ENCODE measurements at places on chromosomes 6 and 20.

- DNase-seq = no peak
Observed at GRCh38 chr6:2919886-2920285, 16.8 kb upstream of the SERPINB9 start.

DNA sequence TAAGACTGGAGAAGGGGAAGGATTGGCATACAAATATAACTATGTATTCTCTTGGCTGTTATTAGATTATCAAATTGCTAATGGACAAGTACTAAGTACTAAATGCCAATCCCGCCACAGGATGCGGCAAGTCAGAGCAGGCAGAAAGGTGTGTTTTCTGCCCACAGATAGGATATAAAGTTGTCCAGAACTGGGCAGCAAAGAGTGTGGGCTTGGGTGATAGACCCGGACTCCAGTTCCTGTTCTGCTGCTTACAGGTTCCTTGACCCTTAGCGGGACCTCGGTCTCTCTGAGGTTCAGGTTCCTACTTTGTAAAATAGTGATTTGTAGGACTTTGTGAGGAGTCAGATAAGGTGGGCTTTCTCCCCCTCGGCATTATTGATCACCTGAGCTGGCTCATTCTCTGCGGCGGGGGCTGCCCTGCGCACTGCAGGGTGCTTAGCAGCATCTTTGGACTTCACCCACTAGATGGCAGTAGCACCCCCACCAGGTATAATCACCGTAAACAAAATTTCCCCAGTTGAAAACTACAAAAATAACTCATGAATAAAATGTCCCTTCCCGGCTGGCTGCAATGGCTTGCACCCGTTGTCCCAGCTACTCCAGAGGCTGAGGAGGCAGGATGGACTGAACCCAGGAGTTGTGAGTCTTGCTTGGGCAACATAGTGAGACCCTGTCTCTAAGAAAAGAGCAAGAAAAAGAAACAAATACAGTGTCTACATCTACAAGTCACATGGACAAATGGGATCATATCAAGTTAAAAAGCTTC, 193.1 kb downstream of the DOK5 start:
- DNase-seq = no peak

DNA sequence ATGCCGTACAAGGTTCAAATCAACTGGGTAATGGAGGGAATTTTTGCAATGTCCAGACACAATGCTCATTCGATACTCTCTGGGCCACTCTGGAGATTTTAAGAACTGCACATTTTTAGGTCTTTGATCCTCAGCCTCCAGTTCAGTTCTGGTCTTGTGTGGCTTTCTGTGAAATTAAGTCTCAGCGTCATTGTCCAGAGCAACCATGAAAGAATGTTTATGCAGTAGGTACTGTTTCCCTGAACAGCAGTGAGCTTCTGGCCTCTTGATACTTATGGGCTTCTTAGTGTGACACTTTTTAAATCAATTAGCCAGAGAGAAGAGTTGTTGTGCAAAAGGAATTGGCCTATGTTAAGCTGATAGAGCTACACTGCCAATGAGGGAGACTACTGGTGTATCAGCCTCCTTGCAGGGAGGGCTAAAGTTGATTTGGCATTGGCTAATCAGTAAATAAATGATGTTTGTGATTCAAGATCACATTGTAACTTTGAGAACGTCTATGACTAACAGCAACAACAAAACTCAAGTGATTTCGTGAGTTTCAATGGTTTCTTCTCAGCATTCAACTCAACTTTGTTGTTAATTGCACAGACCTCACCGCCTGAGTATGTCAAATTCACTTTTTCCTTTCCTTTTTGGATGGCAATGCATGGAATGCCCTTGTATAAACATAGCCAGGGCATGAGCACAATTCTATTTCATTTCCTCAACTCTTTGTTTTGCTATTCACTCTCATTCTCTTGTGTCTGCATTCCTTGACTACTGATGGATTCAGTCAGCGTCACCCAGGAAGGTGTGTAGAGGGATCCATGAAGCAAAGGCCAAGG, 85.1 kb downstream of the GJA1 start:
- DNase-seq = peak; percentile 67

- no peak for DNase-seq
Observed at GRCh38 chr20:36541768-36542488, 609 bp downstream of the MYL9 start.

DNA sequence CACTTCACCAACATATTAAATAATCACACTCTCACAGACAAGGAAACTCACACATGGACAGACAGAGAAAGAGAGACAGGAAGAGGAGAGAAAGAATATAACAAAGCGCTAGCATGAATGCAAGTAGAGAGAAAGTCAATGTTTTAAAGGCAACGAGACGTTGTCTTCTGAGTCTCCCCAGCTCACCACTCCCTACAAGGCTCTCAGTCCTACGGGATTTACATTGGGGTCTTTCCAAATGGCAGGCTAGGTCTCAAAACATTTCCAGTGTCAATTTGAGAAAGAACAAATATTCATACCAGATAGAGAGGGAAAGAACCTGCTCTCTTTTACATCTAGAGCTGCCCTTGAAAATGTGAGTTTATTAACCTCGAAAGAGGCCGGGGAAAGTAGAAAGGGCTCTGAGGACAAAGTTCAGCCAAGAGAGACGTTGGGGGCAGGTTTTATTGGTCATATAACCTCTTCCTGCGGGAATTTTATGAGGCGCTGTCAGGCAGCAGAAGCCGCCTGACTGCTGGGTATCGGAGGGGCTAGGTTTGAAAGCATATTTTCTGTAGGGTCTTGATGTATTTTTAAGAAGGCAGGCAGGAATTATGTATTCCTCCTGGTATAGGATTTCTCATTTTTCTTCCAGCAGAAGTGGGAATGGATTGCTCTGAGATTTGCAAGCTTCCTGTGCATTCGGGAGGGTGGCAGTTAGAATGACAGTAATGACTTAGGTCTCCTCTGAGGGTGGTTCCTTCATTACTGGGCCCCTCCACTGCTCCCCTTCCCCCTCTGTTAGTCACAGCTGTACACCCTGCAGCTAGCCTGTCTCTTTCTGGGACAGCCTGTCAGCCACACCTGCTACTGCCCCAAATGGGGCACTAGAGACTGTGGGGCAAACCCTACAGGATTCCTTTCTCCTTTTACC, 34.4 kb upstream of the KIF16B start:
- no peak for DNase-seq

DNA sequence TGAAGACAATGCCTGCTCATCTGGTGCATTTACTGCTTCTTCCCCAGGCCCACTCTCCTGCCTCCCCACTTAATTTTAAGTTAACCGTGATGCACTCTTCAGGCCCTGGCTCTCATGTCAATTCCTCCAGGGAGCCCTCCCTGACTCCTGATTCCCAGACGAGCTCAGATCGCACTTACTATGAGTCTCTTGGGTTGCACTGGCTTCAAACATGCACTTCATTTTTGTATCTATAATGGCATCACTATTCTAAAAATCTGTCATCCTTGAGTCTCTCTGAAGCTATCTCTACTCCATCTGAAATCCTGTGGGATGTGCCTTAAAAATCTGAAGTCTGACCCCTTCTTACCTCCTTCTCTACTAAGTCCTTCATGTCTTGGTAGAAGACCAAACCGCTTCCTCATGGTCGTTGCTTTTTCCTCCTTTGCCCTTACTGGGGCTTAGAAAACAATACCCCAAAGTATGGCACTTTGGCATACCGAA, 24.7 kb downstream of the COX4I2 start:
- no peak for DNase-seq

- DNase-seq = no peak
Observed at GRCh38 chr6:135600931-135601330, 103.4 kb upstream of the AHI1 start.

- no peak for DNase-seq
Observed at GRCh38 chr6:44052419-44053023, 74.7 kb downstream of the MRPL14 start.

GRCh38 chr20:46312075-46312944, 4.0 kb upstream of the CDH22 start:
- DNase-seq = no peak

GRCh38 chr20:25019381-25020155, 27.0 kb upstream of the APMAP start:
- no peak for DNase-seq

GRCh38 chr6:45946887-45947286, 68.8 kb downstream of the CLIC5 start:
- DNase-seq = no peak

GRCh38 chr6:22699151-22699550, 129.8 kb downstream of the HDGFL1 start:
- DNase-seq = no peak

Measured in AG04450 (cell line).